Keratinocyte (primary cell): ENCODE measurements at places on chromosomes 5 and 9. TPM values are rescaled to one million over a fixed set of nuclear protein-coding genes. Genes with fewer than 3 reads are reported as not detected.

GRCh38 chr9:137049544-137050449 is 3.8 kb upstream of the NPDC1 start:
- peaks cover 18% of the 10 kb centered on the region for H3K27me3 ChIP-seq
- H3K27ac ChIP-seq: no peak overlapping the region
- H3K4me3 ChIP-seq: no peak overlapping the region
- peaks cover 6% of the 10 kb centered on the region for H3K4me1 ChIP-seq
- no peaks in the 10 kb centered on the region for H3K36me3 ChIP-seq
- DNase-seq: no peak

GRCh38 chr5:100826133-100826532 is 76.9 kb downstream of the ST8SIA4 start:
- no peaks in the 10 kb centered on the region for H3K27me3 ChIP-seq
- peaks cover 17% of the 10 kb centered on the region for H3K4me1 ChIP-seq
- no peak for DNase-seq
- H3K4me3 ChIP-seq: no peak overlapping the region

The CTXN3 gene
- polyA plus RNA-seq: 0.10 to 0.40 TPM (median 0.22 TPM) in 3 replicates

GRCh38 chr9:74095925-74096324 is 401.2 kb upstream of the RORB start:
- H3K27me3 ChIP-seq: no peaks in the 10 kb centered on the region
- no peaks in the 10 kb centered on the region for H3K4me1 ChIP-seq
- H3K27ac ChIP-seq: no peak overlapping the region
- DNase-seq: no peak
- no peaks in the 10 kb centered on the region for H3K36me3 ChIP-seq
